ENCODE measurements at places on chromosomes 1 and 21.
A peak's percentile ranks its signal among the peaks of the same experiment; 100 is the strongest.

- DNase-seq = no peak
- H3K36me3 ChIP-seq = no peaks in the 10 kb centered on the region
- H3K27me3 ChIP-seq = no peaks in the 10 kb centered on the region
- H3K4me1 ChIP-seq = no peaks in the 10 kb centered on the region
- H3K4me3 ChIP-seq = no peak overlapping the region
Observed at GRCh38 chr21:28922368-28922767, 70.3 kb downstream of the LTN1 start.

- DNase-seq = no peak
- no peaks in the 10 kb centered on the region for H3K36me3 ChIP-seq
- H3K27ac ChIP-seq = peak overlapping the region; percentile 65
Observed at GRCh38 chr1:13664451-13664850, 35.5 kb upstream of the PRDM2 start.

GRCh38 chr1:103371234-103371633 is 154.3 kb upstream of the RNPC3 start:
- H3K4me1 ChIP-seq = no peaks in the 10 kb centered on the region
- DNase-seq = no peak
- H3K27me3 ChIP-seq = no peaks in the 10 kb centered on the region
- H3K4me3 ChIP-seq = no peak overlapping the region
- no peaks in the 10 kb centered on the region for H3K36me3 ChIP-seq

DNA sequence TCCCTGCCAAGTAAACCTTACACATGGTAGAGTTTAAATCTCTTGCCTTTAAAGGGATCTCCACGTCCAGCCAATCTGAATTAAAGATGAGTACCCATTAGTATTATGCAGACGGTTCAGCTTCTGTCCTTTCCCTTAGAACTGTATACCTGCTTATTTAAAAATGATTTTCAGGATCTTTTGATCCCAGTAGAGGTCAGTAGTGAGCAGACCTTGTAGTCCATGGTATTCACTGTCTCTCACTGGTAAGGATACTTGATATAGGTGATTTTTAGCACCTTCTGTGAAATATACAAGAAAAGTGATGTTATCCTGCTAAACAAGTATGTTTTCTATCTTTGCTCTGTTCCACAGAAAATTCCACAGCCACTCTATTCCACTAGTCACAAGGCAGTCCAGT is 1211.6 kb upstream of the ADGRL4 start:
- H3K36me3 ChIP-seq = no peaks in the 10 kb centered on the region
- no peak overlapping the region for H3K27ac ChIP-seq
- DNase-seq = no peak
- H3K27me3 ChIP-seq = no peaks in the 10 kb centered on the region
- H3K4me3 ChIP-seq = no peak overlapping the region
- no peaks in the 10 kb centered on the region for H3K4me1 ChIP-seq

DNA sequence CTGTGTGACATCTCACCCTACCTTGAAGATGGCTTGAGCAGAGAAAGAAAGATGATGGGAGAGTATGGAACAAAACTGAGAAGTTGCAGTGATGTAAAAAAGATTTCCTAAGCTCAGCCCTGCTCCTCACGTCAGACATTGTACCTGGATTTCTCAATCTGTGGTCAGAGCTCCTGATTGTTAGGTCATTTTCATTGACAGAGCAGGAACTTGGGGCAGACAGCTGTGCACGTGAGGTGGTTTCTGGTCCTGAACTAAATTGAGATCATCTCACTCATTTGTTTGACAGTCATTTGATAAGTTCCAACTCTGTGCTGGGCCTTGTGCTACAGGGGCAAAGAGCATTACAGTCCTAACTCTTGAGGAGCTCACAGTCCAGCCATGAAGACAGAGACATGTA is 10.2 kb downstream of the TRAF3IP3 start:
- no peak overlapping the region for H3K4me3 ChIP-seq
- DNase-seq = no peak
- H3K36me3 ChIP-seq = no peaks in the 10 kb centered on the region
- peaks cover 11% of the 10 kb centered on the region for H3K4me1 ChIP-seq
- H3K27me3 ChIP-seq = no peaks in the 10 kb centered on the region
